Stimulated activated CD4-positive, alpha-beta T cell treated with anti-CD3 and anti-CD28 coated beads, Interleukin-1b, Interleukin-23, amount 100 ng/mL, for 48 hours (primary cell): ENCODE measurements at places on chromosomes 16 and 17.

DNA sequence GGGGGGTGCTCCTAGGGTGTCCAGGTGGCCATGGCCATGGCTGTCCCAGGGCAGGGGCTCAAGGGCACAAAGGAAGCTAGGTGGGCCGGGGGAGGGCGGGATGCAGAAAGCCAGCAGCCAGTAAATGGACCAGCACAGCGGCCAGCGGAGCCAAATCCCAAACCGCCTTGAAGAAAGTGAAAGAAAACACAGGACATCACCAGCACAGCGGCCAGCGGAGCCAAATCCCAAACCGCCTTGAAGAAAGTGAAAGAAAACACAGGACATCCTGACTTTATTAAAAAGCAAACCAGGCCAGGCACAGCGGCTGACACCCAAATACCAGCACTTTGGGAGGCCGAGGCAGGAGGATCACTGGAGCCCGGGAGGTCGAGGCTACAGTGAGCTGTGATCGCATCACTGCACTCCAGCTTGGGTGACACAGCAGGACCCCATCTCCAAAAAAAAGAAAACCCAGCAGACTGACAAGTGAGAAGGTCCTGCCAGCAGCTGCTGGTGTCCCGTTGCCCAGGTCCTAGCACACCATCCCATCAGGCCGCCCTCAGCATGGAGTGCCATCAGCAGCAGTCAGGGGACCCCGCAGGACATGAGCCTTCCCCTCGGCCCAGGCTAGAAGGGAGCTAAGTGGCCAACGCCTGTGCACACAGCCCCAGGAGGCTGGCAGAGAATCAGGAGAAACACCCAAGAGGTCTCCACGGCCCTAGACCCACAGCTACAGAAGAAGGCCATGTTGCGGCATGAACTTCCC, 17.0 kb downstream of the SLC38A10 start:
- no peak for DNase-seq

DNA sequence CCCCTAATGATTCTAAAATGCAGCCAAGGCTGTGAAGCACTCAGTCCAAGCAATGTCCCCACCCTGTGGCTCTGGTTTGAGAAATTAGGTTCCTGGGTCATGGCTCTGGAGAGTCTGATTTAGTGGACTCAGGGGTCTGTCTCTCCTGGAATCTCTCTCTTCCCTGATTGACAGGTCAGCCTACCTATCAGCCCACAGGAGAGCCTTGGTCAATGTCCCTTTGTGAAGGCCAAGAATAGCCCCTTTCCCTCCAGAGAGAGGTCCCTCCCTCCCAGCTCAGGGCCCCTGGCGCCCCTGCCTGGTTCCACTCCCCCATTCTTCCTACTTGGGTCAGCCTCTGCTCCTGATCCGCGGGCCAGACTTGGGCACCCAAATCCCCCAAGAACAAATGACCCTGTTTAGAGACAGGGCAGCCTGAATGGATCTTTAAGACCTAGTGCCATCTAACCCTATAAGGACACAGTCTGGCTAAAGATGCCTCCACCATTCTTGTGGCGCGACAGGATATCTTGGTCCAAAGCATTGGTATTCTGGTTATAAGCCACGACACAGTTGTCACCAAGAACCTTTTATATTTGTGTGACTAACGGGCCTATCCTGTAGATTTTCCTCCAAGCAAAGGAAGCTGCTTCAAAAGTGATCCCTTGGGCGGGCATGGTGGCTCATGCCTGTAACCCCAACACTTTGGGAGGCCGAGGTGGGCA, 38.3 kb upstream of the PRSS54 start:
- DNase-seq: no peak

GRCh38 chr16:68250951-68251350, 5.8 kb downstream of the PLA2G15 start:
- DNase-seq: no peak

DNA sequence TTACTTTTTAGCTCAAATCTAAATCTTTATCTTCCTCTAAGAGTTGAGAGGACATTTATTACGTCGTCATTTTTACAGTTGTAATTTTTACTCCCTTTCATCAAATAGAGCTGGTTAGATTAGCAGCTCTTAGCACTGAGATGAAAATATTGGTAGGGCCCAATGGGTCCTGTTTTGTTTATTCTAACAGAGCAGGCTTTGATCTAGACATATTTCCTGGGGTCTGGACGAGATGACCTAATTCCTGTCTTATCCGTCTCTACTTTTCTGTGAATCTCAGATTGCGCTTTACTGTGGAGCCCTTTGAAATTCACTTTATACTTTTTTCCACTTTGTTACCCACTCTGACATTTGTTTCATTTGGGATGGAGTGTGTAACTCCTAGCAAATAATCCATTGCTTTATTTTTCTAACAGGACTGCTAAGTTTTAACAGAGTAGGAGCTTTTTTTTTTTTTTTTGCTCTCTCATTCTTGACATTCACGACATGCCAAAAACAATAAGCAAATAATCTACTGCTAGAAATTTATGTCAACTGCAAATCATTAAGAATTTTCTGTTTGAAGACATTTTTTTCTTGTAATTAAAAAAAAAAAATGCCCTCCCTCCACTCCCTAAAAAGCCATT, 18.5 kb downstream of the SALL1 start:
- DNase-seq: no peak

DNA sequence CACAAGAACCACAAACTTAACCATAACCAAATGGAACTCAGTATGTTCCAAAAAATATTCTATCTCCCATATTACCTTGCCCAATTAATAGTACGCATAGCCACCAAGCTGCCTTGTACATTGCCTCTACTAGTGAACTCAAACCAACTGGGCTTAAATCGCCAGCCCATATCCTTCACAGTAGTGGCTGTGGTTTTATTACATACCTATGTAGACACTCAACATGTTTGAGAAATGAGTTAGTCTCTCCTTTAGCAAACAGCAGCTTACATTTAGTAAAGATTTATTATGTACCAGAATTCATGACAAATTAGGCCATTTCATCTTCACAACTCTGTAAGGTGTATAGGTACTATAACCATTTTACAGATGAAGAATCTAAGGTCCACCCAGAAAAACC, 41.4 kb downstream of the GRB2 start:
- DNase-seq: no peak
